Ureter (tissue), 1 donor: ENCODE measurements at places on chromosomes 7 and 10.

DNA sequence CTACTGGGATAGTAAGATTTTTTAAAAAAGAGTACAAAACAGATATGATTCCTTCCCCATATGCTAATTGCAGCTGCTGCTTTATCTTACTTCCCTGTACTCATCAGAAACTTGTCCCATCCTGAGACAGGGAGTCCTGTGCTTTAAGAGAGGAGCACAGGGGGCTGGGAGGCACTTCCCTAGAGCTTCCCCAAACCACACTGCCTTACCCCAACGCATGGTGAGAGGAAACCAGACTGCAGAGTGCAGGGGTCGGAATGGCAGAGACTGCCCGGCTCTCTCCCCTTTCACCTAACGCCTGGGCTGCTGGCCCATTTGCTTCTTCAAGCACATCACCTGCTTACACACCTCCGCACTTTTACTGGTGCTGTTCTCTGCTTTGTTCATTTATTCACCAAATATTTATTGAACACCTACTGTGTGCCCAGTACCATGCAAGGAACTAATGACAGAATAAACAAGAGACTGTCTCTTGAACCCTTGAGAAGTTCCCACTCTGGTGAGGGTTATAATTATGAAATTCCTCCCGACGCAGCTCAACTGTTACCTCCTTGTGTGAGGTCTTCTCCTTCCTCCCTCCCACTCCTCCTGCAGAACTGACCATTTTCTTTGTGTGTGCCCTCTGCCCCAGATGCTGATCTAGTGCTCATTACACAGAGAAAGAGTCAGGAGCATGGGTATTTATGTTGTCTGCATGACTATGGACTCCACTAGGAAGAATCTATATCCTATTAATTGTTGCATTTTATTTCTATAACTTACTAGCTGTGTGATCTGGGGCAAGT, 289.7 kb downstream of the TCF7L2 start:
- DNase-seq = no peak

DNA sequence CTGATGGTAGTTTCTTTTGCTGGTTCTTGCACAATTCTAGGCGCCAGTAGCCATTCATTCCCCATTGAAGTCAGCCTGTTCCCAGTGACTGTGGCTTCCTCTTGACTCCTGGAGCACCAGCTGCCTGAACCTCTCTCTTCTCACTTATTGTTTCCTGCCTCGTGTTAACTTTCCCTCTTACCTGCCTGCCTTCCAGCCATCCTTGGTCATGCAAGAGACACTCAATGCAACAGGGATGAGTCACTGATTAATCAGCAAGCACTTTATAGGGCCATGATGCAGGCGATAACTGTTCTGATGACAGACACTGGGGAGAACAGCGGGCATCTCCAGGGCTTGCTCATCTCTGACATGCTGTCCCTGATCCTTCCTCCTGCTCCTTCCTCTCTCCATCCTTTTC, 122.0 kb downstream of the PLCE1 start:
- no peak for DNase-seq

- DNase-seq = no peak
Measured at GRCh38 chr10:48653347-48653746, 31.3 kb upstream of the WDFY4 start.

- no peak for DNase-seq
Measured at GRCh38 chr10:64508029-64508661, 986.9 kb downstream of the REEP3 start.

GRCh38 chr10:74913377-74913979, 87.1 kb downstream of the KAT6B start:
- DNase-seq = no peak
